Pancreas (tissue), 10 donors: ENCODE measurements at places on chromosomes 2 and 18. TPM values are rescaled to one million over a fixed set of nuclear protein-coding genes. Genes with fewer than 3 reads are reported as not detected.

- H3K36me3 ChIP-seq = no peaks in the 10 kb centered on the region
- no peaks in the 10 kb centered on the region for H3K27me3 ChIP-seq
- H3K4me3 ChIP-seq = peak overlapping the region; percentile 57
- no peak overlapping the region for H3K27ac ChIP-seq
These were observed 50.2 kb upstream of the SIGLEC15 start for GRCh38 chr18:45775241-45775676.

DNA sequence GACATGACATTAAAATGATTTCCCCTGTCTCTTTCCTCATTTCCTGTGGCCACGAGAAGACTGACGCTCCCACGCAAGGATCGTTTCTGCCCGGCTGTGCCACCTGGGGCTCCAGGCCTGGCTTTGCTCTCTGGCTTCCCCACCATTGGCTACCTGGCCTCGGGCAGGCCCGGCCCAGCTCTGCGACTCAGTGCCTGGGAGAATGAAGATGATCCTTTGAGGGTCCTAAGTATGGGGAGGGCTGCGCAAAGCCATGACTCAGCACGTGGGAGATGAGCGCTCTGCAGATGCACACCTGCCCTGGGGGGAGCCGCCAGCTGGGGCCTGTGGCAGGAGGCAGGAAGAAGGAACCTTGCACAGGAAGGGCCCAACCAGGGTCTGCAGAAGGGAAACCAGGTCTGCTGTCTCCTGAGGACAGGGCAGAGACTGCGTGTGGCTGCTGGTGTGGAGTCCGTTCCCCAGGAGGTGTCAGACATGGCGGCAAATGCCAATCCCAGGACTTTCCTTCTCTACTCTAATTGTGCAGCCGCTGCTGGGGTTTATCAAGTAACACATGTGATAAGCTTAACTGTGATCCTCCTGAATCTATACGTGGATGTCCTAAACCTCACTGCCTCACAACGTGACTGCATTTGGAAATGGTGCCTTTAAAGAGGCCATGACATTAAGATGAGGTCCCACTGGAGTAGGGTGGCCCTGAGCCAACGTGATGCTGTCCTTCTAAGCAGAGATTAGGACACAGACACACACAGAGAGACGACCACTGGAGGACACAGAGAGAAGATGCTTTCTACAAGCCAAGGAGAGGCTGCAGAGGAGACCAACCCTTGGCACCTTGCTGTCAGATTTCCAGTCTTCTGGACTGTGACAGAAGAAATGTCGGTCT, 32.9 kb downstream of the MBP start:
- no peak overlapping the region for H3K4me3 ChIP-seq
- H3K4me1 ChIP-seq = no peaks in the 10 kb centered on the region
- no peak for DNase-seq
- H3K36me3 ChIP-seq = no peaks in the 10 kb centered on the region
- no peak overlapping the region for H3K27ac ChIP-seq
- H3K27me3 ChIP-seq = no peaks in the 10 kb centered on the region

DNA sequence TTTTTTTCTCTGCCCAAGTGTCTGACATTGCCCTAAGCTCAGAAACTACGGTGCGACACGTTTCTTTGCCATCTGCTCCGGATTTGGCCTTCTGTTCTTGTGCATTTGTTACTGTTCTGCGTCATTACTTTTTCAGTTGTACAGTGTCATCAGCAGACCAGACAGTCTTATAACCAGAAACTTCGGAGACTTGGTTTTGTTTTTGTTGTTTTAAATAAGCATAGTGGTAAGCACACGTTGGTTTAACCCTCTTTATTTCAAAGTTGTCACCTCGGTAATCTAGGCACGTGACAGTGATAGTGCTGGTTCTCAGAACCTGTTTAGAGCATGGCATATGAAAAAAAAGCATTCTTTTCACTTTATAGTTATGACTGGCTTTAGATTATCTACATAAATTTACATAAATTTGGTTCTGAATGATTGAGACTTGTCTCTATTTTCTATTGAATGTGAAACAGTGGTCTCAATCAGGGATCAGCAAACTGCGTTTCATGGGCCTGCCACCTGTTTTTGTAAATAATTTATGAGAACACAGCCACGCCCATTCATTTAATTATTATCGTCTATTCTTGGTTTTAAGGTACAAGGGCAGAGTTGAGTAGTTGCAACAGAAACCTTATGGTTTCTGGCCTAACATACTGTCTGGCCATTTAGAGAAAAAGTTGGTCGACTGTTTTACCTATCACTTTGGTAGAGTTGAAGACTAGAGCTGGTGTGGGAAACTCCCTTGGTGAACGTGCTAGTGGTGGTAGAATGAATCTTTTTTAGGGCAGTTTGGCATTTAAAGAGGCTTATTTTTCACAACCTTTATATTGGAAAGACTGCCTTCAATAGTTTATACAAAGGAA, 106.5 kb downstream of the ZNF532 start:
- H3K27ac ChIP-seq = no peak overlapping the region
- H3K27me3 ChIP-seq = no peaks in the 10 kb centered on the region
- no peaks in the 10 kb centered on the region for H3K4me1 ChIP-seq

DNA sequence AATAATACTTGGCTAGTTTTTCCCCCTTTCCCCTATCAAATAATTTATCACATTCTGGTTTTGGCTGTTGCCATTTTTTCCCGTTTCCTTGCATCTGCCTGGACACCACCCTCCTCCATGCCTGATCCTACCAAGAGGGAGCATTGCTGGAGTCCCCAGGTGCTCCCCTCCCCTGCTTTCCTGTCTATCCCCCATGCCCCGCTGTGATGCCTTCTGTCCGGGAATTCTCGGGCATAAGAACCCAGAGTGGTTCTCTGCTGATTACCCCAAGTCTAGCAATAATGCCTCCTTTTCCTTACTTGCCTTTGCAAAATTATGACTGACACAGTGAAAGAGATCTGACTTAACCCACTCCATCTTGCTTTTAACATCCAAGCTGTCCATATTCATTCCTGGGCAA, 248.0 kb upstream of the PXDN start:
- H3K36me3 ChIP-seq = no peaks in the 10 kb centered on the region
- H3K27ac ChIP-seq = no peak overlapping the region
- H3K27me3 ChIP-seq = no peaks in the 10 kb centered on the region
- no peak overlapping the region for H3K4me3 ChIP-seq

DNA sequence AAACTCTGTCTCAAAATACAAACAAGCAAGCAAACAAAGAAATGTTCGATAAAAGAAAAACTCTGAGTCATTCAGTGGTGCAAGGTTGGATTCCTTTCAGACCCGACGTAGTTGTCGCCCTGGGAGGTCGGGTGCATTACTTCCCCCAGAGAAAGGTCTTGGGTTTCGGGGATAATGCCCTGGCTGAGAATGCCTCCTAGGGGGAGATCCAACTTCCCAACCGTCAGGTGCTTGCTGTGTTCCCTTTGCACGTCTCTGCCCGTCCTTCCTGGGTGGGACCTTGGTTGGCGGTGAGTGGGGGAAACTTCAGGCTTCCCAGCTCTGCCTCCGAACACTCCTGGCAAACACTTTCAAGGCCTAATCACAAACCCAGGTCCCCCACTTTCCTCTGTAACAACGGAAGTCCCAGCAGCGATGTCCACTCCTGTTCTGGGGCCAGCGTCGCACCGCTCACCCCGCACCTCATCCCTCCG, 609 bp downstream of the TPGS2 start:
- peaks cover 6% of the 10 kb centered on the region for H3K4me1 ChIP-seq
- H3K36me3 ChIP-seq = no peaks in the 10 kb centered on the region
- DNase-seq = no peak
- H3K27me3 ChIP-seq = no peaks in the 10 kb centered on the region
- peak overlapping the region; percentile 72 for H3K4me3 ChIP-seq
- H3K27ac ChIP-seq = peak overlapping the region; percentile 76

- peaks cover 12% of the 10 kb centered on the region for H3K4me1 ChIP-seq
- peak overlapping the region; percentile 70 for H3K27ac ChIP-seq
- peak; percentile 41 for DNase-seq
- no peak overlapping the region for H3K4me3 ChIP-seq
- H3K27me3 ChIP-seq = no peaks in the 10 kb centered on the region
- no peaks in the 10 kb centered on the region for H3K36me3 ChIP-seq
These were observed 4.7 kb downstream of the SERTAD2 start for GRCh38 chr2:64649013-64649484.

- no peak for DNase-seq
- no peak overlapping the region for H3K27ac ChIP-seq
- H3K4me1 ChIP-seq = no peaks in the 10 kb centered on the region
- no peak overlapping the region for H3K4me3 ChIP-seq
These were observed 223.3 kb upstream of the ATP5MC3 start for GRCh38 chr2:175404839-175405238.

DNA sequence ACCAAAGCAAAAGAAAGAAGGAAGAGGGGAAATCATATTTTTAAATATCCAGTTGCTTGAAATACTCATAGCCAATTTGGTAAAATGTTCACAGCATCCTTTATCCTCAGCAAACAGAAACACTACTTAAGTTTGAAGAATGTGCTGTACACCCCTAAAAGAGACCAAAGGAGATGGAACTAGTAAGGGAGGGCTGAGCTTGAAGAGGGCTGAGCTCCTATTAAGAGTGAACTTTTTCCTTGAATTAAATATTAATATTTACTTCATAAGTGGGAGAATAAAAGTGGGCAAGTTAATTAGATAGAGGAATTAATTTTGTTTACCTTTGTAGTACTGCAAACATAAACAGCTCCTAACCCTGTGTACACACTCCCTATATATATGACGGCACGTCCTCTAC, 7.0 kb downstream of the EVX2 start:
- H3K4me3 ChIP-seq = no peak overlapping the region
- H3K27ac ChIP-seq = no peak overlapping the region
- H3K36me3 ChIP-seq = no peaks in the 10 kb centered on the region
- H3K4me1 ChIP-seq = no peaks in the 10 kb centered on the region
- DNase-seq = no peak
- H3K27me3 ChIP-seq = peaks cover 89% of the 10 kb centered on the region

DNA sequence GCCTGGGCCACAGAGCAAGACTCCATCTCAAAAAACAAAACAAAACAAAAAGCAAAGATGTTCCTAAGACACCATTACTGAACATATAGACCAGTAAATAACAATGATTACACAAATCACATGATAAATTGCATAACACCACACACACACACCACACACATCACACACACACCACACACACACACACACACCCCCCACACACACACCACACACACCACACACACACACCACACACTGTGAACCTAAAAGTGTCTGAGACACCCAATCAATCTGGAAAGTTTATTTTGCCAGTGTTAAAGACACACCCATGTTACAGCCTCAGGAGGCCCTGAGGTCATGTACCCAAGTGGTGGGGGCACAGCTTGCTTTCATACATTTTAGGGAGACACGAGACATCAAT, 62.6 kb upstream of the ASAP2 start:
- H3K27ac ChIP-seq = no peak overlapping the region
- peaks cover 5% of the 10 kb centered on the region for H3K4me1 ChIP-seq
- no peak overlapping the region for H3K4me3 ChIP-seq
- no peak for DNase-seq
- no peaks in the 10 kb centered on the region for H3K27me3 ChIP-seq
- H3K36me3 ChIP-seq = no peaks in the 10 kb centered on the region

- H3K4me1 ChIP-seq = no peaks in the 10 kb centered on the region
- H3K27me3 ChIP-seq = no peaks in the 10 kb centered on the region
- DNase-seq = no peak
- H3K27ac ChIP-seq = no peak overlapping the region
These were observed 28.9 kb downstream of the OSBPL1A start for GRCh38 chr18:24368749-24369148.

GRCh38 chr2:71787108-71787415, 333.7 kb downstream of the DYSF start:
- no peak overlapping the region for H3K4me3 ChIP-seq
- H3K27ac ChIP-seq = no peak overlapping the region
- no peaks in the 10 kb centered on the region for H3K27me3 ChIP-seq
- no peak for DNase-seq
- no peaks in the 10 kb centered on the region for H3K4me1 ChIP-seq

DNA sequence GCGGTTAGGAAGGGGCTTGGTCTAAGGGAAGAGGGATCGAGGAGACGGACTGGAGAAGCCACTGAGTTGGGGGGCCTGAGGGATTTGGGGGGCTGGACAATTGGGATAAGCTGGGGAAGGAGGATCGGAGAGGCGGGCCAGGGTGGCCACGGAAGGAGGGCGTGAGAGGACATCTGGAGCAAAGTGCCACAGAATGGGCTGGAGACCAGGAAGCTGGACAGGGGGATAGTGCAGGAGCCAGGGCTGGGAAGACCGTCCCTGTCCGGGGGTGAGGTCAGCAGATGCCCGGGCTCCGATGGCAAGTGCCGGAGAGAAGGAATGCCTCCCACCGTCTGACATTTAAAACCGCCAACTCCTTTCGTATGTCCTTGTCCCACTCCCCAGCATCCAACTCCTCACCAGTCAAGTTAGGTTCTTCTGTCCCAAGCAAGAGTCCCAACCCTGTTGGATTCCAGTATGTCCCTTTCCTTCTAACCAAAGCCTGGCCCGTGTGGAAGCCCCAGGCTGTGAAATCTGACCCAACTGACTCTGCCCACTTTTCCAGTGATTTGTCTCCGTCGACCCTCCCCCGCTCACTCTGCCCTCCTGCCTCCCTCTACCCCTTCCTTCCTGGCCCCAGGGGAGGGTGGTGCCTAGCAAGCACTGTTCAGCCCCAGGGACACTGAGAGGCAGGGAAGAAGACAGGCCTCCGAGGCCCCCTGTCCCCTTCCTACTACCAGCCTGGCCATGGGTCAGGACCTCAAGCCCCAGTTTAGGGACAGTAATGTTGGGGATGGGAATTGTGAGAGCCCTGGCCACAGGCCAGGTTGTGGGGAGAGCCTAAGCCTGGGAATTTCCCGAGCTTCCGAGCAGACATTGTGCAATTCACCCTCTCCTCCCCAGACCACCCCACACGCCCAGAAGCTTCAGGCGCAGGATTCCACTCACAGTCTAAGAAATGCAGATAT, 31.5 kb upstream of the TMBIM1 start:
- H3K4me3 ChIP-seq = peak overlapping the region; percentile 56
- H3K36me3 ChIP-seq = no peaks in the 10 kb centered on the region
- H3K27me3 ChIP-seq = no peaks in the 10 kb centered on the region
- DNase-seq = peak; percentile 45
- H3K27ac ChIP-seq = peak overlapping the region; percentile 62
- H3K4me1 ChIP-seq = peaks cover 9% of the 10 kb centered on the region

- no peak overlapping the region for H3K4me3 ChIP-seq
- H3K36me3 ChIP-seq = no peaks in the 10 kb centered on the region
- no peaks in the 10 kb centered on the region for H3K27me3 ChIP-seq
- H3K27ac ChIP-seq = no peak overlapping the region
- no peak for DNase-seq
These were observed 161.1 kb downstream of the GFPT1 start for GRCh38 chr2:69225933-69226332.

GRCh38 chr18:70453058-70453775, 164.4 kb downstream of the SOCS6 start:
- DNase-seq = no peak
- H3K27me3 ChIP-seq = no peaks in the 10 kb centered on the region
- no peaks in the 10 kb centered on the region for H3K36me3 ChIP-seq
- no peak overlapping the region for H3K27ac ChIP-seq

The DOK1 gene
- 5.7 TPM for total RNA-seq

The DCDC2C gene
- total RNA-seq = not detected

The SLC19A3 gene
- 3.9 TPM for total RNA-seq

The GREB1 gene
- 6.5 TPM for total RNA-seq

The ARHGAP28 gene
- 6.8 TPM for total RNA-seq
